ENCODE measurements at places on chromosomes 16 and 17.

- DNase-seq = peak; percentile 64
These were observed 1.5 kb downstream of the TNFRSF12A start for GRCh38 chr16:3021449-3022207.

DNA sequence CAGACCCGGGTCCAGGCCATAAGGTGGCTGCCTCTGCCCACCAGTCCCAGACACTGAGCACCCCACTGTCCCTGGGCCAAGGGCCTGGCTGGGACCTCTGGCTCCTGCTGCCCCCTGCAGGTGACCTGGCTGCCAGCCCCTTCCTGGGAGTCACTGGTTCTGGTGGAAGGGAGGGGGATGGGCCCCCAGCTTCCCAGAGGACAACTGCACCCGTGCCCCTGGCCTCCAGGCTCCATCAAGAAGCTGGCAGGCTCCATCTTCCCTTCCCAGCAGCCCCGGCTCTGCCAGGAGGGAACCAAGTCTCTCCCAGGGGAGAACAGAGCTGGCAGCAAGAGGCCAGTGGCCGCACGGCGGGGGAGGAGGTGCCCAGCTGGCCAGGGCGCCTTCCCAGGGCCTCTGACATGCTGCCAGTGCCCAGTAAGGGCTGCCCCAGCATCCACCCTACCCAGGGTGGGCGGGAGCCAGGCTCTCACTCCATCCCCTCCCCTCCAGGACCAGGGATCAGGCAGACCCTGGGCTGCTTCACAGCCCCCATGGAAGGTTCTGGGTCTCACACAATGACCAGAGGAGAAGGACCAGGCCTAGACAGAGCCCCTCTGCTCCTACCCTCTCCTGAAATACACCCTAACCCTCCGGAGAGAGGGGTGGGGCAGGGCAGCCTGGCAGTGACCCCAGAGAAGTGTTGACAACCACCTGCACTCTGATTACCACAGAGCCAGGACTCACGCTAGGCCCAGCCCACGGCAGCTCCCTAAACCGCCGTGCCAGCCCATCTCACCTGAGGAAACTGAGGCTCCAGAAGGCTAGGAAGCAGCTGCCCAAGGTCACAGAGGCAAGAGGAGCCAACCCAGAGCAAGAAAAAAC is 3.6 kb downstream of the CLUH start:
- DNase-seq = no peak

DNA sequence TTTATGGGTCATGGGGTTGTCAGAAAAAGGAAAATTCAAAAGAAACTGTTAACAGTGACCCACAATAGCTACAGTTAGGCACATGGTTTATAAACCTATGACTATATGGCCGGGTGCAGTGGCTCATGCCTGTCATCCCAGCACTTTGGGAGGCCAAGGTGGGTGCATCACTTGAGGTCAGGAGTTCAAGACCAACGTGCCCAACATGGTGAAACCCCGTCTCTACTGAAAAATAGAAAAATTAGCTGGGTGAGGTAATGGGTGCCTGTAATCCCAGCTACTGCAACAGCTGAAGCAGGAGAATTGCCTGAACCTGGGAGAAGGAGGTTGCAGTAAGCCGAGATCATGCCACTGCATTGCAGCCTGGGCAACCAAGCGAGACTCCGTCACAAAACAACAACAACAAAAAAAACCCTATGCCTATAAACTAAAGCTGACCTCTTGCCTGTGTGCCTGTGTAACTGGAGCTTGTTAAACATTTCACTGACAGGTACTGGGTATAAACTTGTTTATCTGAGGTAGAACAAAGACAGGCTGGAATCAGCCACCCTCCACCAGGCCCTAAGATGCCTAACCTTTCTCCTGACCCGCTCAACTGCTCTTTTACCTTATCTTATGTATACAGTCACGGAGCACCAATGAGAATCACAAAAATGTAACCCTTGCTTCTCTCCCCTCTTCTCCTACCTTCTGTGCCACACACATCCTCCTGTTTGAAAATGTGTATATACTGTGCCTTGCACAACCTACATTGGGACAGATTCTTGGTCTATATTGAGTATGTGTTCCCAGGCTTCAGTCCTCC is 62.9 kb upstream of the ATF7IP2 start:
- DNase-seq = no peak

DNA sequence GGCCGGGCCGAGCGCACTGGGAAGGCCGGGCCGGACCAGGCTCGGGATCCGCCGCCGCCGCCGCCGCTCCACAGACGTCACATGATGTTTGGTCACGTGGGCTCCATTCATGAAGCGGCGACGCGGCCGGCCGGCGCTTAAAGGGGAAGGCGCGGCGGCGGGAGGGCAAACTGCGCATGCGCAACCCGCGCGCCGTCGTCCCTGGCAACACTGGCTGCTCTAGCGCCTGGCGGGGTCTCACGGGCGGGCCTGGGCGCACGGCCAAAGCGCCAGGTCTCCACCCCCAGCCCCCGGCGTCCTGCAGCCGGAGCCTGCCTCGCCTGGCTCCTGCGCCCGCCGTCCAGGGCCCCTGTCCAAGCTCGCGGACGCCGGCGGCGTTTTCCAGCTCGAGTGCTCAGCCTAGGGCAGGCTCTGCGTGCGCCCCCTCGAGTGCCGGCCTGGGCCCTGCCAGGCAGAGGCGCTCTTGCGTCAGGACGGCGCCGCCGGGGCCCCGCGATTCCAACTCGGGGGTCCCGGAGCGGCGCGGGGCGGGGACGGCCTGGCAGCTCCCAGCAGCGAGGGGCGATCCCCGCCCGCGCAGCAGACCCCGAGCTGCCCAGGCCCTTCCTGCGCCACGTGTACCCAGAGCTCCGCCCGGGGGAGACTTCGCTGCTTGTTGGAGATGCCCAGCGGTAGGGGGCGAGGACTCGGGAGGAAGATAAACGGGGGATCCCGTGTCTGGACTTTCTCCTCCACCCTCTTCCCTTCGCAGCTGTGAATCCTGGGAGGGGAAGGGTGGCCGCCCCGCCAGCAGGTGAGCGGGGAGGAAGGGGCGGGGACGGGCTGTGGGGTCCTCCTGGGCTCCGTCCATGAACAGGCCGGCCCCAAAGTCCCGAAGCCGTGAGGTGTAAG is at the start of gene MAFG:
MAFG (minus strand) TSS at position 83 of the 891 bp plus-strand sequence. CDS start 4,550 bp downstream, outside the sequence.
- DNase-seq = peak; percentile 70

GRCh38 chr17:50677851-50678375 is 29.8 kb downstream of the ANKRD40 start:
- no peak for DNase-seq

DNA sequence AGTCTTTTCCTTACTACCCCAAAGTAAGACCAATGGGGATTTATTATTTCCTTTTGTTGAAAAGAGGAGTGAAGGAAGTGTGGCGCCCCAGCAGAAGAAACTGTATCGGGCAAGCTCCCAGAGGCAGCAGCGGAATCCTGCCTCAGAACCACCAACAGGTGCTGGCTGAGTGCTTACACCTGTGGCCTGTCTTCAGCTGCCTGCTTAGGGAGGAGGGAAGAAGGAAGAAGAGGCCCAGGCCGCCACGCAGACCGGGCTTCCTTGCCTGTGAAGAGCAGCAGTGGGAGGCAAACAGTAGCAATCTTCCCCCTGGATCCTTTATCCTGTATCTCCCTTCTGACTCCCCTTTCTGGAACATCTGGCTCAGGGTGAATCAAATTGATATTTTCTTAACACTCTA is 134.7 kb downstream of the AATF start:
- DNase-seq = no peak

Measured in stimulated activated CD8-positive, alpha-beta memory T cell treated with anti-CD3 and anti-CD28 coated beads, Interleukin-7, amount 100 ng/mL, for 24 hours (primary cell).